Stomach (tissue), 19 donors: ENCODE measurements at places on chromosomes 16 and 17. TPM values are rescaled to one million over a fixed set of nuclear protein-coding genes. Genes with fewer than 3 reads are reported as not detected.
A peak's percentile ranks its signal among the peaks of the same experiment; 100 is the strongest.

DNA sequence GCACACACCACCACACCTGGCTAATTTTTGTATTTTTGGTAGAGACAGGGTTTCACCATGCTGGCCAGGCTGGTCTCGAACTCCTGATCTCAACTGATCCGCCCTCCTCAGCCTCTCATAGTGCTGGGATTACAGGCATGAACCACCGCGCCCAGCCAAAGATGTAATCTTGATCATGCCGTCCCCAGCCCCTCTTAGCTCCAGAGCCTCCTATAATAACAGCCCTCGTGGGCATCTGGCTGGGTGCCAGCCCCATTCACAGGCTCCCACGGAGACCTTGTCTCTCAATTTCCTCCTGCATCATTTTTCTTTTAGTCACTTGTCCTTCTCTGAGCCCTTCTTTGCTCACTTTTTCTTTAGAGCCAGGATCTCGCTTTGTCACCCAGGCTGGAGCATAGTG is 94.2 kb downstream of the KATNIP start:
- no peak for DNase-seq

DNA sequence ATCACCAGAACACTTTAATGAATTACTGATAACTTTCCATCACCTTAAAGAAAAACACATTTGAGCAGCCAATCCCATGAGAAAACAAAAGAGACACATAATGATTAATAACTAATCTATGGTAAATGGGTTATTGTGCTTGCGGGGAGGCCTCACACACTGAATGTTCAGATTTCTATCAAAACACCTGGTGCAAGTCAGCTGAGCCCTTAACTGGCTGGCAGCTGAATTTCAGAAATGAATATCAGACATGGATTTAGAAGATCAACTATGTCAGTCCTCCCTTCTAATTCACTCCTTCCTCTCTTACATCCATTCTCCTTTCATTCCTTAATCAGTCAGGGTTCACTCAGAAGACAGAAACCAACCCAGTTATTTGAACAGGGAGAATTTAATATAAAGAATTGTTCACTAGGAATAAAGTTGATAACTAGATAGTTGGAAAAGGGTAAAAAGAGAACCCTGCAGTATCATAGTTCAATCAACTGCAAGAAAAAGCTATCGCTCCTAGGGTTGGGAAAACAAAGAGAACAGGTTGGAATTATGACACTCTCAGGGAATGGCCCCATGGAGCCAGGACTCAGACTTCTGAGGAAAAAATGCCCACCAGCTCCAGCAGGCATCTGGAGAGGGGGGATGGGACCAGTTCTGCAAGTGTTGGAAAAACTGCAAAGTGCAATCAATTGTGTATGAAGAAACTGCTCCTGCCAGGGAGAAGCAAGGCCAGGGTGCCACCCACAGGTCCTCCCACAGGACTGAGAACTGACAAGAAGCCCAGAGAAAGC is 577.1 kb upstream of the CDH5 start:
- no peak for DNase-seq

- no peak for DNase-seq
Observed at GRCh38 chr17:15909481-15909991, 35.4 kb upstream of the ADORA2B start.

GRCh38 chr17:73342050-73342522 is 30.3 kb upstream of the CDC42EP4 start:
- peak; percentile 95 for DNase-seq

GRCh38 chr16:69762814-69763598 is 874 bp downstream of the WWP2 start:
- peak; percentile 74 for DNase-seq

DNA sequence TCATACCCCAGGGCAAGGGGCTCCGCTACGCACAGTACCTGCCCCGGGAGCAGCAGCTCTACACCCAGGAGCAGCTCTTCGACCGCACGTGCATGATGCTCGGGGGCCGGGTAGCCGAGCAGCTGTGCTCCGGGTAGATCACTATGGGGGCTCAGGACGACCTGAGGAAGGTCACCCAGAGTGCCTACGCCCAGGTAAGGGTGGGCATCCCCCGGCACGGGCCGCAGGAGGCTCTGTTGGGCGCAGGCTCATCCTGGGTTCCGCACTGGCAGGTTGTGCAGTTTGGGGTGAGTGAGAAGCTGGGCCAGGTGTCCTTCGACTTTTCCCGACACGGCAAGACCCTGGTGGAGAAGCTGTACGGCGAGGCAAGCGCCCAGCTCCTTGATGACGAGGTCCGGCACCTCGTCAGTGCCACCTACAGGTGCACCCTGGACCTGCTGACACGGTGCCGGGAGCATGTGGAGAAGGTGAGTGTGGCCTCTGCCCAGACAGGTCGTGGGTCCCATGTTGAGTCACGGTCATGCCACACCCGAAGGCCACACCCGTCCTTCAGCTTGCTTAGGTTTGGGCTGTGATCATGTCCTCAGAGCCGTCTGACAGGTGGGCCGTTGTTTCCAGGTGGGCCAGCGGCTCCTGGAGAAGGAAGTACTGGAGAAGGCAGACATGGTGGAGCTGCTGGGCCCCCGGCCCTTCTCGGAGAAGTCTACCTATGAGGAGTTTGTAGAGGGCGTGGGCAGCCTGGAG is 19.3 kb downstream of the DBNDD1 start:
- DNase-seq = no peak

DNA sequence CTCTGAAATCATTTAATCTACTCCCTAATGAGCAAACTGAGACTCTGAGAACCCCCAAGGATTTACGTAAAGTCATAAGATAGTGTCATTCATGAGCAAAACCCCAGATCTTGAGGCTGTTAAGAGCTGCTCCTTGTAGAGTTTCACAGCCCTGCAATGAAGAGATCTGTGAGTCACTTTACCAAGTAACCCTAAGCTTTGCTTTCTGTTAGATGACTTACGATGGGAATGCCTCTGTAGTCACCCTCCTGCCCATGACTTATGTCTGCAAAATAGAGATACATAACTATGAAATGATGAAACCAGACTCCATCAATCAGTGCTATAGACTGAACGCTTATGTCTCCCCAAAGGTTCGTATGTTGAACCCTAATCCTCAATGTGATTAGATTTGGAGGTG is 117.7 kb downstream of the HS3ST3A1 start:
- no peak for DNase-seq

DNA sequence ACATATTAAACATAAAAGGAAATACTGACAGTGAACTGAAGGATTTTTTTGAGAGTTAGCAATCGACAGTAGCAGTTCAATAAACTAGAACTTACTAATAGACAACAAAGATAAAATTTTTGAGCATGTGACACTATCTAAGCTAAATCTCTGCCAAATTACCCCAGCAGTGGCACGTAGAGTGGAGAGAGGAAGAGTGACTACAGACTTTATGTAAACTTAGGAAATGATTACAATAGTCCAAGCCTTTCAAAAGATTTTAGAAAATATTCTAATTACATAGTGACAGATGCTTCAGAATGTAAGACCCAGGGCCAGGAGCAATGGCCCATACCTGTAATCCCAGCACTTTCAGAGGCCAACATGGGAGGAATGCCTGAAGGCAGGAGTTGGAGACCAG is 52.4 kb downstream of the CFDP1 start:
- DNase-seq = no peak

DNA sequence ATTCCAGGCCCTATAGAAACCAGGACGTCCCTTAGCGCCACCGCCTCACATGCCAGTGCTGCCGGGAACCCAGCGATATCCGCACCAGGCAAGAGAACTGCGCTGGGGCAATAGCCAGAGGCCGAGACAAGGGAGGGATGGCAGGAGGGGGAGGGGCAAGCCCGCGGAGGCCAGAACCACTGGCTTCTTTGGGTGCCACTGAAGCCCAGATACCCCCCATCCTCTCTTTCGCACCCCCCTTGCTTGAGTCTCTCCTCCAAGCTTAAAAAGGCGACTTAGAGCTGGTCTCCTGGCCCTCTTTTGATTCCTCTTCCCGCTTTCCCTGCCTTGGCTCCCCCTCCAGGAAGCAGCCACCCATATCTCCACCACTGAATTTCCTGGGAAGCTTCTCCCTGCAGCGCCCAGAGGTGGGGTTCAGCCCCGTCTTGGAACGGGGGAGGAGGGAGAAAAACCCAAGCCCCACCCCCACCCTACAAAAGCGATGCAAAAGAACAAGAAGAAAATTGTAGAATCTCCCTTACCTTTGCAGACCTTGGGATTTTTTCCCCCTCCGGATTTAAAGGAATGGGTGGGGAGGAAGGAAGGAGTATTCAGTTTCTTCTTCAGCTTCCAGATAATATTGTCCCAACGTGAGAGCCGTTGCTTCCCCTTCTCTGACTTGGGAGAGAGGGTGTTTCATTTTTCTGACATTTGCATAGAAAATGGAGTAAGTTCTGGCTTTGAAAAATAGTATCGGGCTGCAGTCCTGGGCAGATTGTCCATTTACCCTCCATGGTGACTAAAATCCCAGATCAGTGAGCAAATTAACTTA is 622 bp downstream of the HOXB6 start:
- no peak for DNase-seq

GRCh38 chr17:16298140-16298662 is 55.1 kb downstream of the CENPV start:
- DNase-seq = peak; percentile 7

GRCh38 chr16:58158725-58159124 is 29.5 kb upstream of the CFAP20 start:
- DNase-seq = no peak

DNA sequence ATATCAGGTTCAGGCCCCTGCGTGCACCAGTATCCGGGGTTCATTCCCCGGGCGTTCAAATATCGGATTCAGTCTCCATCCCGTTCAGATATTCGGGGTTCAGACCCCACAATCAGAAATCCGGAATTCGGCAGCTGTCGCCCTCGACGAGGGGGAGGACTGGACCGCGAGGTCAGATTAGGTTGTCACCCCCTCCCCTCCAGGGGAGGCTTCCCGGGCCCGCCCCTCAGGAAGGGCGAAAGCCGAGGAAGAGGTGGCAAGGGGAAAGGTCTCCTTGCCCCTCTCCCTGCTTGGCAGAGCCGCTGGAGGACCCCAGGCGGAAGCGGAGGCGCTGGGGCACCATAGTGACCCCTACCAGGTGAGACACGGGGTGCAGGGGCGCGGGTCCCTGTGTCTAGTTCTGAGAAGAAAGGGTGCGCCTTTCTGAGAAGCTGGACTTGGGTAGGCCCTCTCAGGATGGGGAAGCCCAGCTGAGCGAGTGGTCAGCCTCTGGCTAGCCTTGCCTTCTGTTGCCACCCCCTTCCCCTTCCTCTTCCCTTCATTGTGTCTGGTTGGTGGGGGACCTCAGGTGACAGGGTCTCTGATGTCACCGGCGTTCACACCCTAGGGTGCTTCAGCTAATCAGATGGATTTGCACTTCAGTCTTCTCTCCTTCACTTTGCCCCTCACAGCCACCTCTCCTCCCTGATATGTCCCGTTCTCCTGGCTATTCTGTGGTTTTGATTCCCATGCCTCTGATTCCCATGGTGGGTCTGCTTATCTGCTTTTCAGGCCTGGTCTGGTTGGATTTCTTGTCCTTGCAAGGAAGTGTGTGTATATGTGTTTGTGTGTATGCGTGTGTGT is 844 bp downstream of the TAOK2 start:
- DNase-seq = peak; percentile 72

DNA sequence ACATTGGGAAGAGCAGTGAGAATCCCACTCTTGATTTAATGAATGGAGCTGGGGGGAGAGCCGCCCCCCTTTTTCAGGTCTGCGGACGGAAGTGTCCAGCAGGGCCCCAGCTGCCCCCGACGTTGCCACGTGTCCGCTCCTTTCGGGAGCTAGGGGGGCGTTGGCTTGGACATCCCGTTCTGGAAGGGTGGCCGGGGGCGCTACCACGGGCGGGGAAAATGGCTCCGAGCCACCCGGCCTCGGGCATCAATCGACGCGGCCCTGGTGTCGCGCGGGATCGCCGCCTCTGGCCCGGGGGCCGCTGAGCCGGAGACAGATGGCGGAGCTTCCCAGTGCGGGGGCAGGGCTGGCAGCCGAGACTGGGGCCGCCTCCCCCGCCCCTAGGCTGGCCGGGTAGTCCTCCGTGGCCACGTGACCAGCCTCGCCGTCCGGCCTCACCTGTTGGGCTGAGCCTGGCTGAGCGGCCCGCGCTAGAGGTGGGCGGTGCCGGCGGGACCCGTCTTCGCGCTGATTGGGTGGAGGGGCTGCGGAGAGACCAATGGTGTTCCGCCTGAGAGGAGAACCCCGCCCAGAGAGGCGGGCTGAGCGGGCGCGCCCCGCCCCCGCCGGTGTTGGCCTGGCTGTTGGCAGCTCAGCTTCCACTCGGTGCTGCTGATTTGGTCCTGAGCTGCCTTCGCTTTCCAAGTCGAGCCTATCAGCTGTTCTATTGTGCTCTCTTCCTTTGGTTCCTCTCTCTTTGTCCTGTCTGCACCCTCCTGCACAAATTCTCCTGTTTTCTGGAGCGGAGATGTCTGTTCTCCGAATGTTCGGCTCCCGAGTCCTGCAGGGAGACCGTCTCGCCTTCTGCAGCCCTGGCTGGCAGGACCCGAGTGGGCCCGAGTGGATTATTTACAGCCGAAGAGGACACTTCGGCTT is 8.3 kb downstream of the HS3ST3B1 start:
- DNase-seq = peak; percentile 97

DNA sequence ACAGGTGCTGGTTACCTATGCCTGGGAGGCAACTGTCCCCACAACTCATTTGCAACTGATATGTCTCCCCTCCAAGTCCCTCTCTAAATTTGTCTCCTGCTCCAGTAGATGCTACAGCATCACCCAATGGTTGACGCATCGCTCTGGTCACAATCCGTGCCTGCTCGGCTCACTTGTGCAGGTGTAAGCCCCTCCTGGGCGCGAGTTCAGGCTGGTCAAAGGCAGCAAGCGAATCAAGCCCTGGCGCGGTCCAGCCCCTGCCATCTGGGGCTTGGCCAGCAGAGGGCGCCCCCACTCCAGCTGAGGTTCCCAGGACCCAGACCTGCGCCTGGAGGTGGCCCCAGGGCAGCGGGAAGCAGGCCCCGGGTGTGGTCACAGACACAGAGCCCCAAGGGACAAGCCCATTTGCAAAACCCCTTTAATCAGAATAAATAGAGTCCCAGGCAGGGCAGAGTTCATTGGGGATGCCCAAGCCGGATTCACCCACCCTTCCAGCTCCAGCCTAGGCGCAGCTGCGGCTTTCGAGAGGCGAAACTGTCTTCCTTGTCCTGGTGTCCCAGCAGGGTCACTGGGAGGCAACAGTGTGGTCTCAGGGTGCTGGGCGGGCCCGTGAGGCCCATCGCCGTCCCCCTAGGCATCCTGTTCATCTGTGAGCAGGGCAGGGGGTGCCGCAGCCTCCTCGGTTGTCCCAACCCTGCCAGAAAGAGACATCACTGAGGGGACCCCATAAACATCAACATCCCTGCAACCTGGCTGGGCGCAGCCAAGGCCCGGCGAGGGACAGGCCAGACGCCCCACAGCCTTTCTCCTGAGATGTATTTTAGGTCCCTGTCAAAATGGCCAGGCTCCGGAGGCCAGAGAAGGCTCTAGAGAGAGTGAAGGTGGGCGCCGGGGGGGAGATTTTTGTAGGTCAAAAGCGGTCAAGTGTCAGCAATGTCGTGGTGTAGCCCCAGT is 15.8 kb downstream of the TMC6 start:
- peak; percentile 87 for DNase-seq

The HAS3 gene
- total RNA-seq = 10.3 TPM

The FBXL19 gene
- total RNA-seq = 252 TPM

The TP53TG3C gene
- not detected for total RNA-seq

The TNK1 gene
- 37.1 TPM for total RNA-seq

The KRT20 gene
- 121 TPM for total RNA-seq

The IGFALS gene
- total RNA-seq = not detected

The CBX2 gene
- total RNA-seq = 1.0 TPM
